ENCODE measurements at places on chromosomes 13 and 19.

DNA sequence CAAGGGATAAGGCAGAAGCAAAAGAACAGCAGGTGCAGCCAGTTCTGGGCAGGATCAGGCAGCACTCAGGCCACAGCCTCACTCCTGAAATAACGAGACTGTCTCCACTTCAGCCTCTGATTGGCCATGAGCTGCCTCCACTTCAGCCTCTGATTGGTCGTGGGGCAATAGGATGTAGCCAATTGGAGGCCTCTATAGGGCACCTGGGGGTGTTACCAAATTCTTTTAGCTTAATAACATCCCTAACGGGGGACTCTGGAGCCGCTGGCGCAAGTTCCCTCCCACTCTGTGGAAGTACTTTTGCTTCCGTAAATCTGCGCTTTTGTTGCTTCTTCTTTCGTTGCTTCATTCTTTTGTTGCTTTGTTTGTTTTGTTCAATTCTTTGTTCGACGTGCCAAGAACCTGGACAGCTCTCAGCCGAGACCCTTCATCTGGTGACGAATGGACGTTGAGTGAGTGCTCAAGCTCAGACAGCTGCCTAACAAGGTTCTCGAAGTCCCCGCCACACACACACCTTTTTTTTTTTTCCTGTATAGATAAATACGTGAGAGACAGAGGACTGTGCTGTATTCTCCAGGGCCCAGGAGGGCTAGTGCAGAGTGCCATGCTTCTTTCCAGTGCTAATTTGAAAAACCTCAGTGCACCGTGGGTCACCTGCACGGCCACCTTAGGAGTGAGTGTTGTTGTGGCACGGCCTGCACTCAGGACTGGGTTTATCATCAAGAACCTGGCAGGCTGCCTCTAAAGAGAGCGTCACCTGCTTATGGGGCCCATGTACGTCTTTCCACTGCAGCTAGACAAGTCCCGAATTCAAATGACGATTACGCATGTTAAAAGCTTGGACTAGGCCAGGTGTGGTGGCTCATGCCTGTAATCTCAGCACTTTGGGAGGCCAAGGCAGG, 32.0 kb upstream of the TUBGCP3 start:
- no peak for DNase-seq

DNA sequence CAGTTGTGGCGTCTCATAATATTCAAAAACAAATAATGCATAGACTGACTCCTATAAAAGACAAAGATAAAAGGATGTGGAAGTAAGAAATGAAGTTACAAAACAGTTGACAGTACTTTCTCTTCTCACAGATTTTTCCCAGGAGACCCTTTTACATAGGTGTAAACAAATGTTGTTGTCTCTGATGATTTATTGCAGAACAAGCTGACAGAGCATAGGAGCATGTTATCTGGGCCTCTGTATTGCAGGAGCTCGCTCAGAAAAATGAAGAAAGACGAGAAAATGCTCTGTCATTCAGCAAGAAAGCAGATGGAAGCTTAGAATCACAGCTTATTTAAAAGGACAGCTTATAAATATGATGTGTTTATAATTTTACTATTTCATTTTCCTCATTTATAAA, 353.6 kb upstream of the GPC6 start:
- no peak for DNase-seq

- no peak for DNase-seq
Observed at GRCh38 chr13:89577301-89577700, 1770.2 kb upstream of the MIR17HG start.

- DNase-seq: no peak
Observed at GRCh38 chr13:95073747-95074311, 227.4 kb downstream of the ABCC4 start.

- no peak for DNase-seq
Observed at GRCh38 chr19:45860359-45861259, 2.3 kb downstream of the SYMPK start.
